IMR-90 (cell line): ENCODE measurements at places on chromosomes 2 and 18. TPM values are rescaled to one million over a fixed set of nuclear protein-coding genes. Genes with fewer than 3 reads are reported as not detected.

Gene ATIC
- 29.4 and 30.5 TPM in 2 replicates for total RNA-seq

Gene MAP3K20
- 84.4 and 93.0 TPM in 2 replicates for total RNA-seq

Gene TBR1
- not detected in 2 replicates for total RNA-seq

- DNase-seq = no peak
Measured at GRCh38 chr2:3535467-3535793, 16.1 kb upstream of the ADI1 start.

- no peak for DNase-seq
Measured at GRCh38 chr2:203878063-203878462, 10.5 kb downstream of the CTLA4 start.

DNA sequence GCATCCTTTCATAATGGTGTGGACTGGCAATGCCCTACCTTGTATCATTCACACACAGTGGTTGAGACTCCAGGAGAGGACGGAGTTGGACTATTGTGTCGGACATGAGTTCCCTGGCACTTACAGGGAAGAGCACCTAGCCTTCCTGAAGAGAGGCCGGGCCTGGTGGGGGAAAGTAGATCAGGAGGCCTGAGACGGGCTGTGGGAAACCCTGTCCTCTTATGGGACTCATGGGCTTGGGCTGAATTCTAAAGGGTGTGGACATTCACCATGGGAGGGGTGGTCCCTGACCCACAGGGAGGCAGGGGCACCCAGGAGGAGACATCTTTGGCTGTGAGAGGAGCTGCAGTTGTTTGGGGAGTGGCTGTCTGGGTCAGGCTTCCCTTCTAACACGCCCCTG, 286.5 kb downstream of the PHLPP1 start:
- DNase-seq = no peak

- DNase-seq = no peak
Measured at GRCh38 chr2:26223018-26223417, 21.4 kb downstream of the HADHA start.

GRCh38 chr2:165777522-165778186, 16.4 kb downstream of the GALNT3 start:
- no peak for DNase-seq

- DNase-seq = no peak
Measured at GRCh38 chr2:28726177-28726576, 25.5 kb upstream of the PPP1CB start.

DNA sequence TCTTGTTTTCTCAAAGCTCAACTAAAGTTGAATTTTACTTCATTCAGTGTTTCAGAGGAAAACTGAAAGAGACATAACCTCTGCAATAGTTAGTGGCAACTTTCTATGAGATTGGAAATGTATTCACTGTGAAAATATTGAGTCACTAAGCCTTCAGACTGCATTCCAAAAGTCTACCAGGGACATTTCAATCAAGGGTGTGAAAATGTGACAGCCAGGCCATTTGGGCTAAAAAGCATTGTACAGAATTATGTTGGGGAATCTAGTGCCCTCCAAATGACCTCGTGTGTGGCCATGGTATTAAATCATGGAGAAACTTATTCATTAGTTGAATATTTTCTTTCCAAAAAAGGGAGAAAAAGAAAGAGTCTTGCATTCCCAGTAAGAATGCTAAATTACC, 251.9 kb downstream of the GRB14 start:
- DNase-seq = no peak

GRCh38 chr2:181352158-181352557, 105.0 kb upstream of the ITGA4 start:
- DNase-seq = no peak

GRCh38 chr18:36386150-36386920, 88.8 kb downstream of the FHOD3 start:
- DNase-seq = no peak

- no peak for DNase-seq
Measured at GRCh38 chr2:3421580-3421979, 42.1 kb downstream of the TRAPPC12 start.

DNA sequence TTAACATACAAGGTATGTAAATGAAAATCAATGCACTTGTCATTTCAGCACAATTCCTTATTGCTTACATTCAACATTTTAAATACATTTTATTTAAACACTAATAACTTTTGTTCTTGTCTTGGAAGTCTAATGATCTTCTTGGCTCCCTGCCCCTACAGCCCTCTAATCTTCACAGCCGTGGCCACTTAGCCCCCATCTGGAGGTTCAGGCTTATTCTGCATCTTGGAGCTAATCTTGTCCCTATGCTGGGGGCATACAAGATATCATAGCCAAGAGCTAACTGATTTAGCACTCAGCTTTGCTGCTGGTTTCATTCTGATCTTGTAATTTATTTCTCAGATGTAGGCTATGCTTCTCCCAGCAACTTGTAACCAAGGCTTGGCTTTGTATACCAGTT, 140.8 kb downstream of the TMEFF2 start:
- no peak for DNase-seq
